ENCODE measurements at places on chromosomes 6 and 20.
A peak's percentile ranks its signal among the peaks of the same experiment; 100 is the strongest.

DNA sequence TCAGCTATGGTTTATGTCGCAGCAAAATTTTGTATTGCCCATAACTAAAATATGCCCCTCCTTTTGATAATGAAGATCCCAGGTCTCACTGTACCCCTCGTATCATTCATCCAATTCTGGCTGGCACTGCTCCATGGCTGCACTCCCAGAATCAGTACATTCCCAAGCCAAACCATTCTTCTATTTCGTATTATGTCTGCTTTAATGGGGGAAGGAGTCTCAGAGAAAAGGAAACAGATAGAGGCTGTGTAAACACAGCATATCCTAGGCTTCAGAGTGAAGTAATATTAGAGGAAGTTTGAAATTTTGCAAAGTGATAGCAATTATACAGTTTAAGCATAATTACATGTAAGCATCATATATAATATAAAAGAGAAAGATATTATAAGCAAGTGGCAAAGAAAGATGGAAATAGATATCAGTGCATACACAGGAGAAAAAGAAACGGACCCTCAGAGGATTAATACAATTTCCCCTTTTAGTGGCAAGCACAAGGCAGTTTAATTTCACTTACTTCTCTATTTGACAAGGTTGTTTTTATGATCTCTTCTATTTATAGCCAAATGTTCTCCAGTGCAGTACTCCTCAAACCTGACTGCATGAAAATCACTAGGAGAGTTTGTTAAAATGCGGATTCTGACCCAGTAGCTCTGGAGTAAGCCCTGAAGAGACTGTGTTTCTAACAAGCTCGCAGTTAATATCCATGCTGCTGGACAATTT lies 56.5 kb upstream of the TENT5A start:
- DNase-seq, result no peak

DNA sequence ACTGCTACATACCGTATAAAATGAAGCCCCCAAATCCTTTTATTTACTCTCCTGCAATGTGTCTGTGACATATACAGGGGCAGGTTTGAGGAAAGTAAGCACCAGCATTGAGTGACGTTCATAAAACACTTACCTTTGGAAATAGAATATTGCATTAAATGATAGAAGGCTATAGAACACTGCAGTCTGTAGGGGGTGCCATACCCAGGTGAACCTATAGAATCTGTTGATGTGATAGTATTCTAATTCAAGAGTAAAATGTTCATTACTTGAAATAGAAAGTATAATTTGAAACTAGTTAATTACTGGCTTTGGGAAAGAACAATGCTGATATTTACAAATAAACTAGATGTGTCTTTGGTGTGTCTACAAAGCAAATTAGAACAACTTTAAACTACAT lies 47.0 kb upstream of the PRL start:
- no peak for DNase-seq

- no peak for DNase-seq
These were observed 282.8 kb downstream of the TFAP2C start for GRCh38 chr20:56911946-56912345.

GRCh38 chr6:110618591-110619267 lies 142.3 kb upstream of the SLC22A16 start:
- DNase-seq, result peak; percentile 3

DNA sequence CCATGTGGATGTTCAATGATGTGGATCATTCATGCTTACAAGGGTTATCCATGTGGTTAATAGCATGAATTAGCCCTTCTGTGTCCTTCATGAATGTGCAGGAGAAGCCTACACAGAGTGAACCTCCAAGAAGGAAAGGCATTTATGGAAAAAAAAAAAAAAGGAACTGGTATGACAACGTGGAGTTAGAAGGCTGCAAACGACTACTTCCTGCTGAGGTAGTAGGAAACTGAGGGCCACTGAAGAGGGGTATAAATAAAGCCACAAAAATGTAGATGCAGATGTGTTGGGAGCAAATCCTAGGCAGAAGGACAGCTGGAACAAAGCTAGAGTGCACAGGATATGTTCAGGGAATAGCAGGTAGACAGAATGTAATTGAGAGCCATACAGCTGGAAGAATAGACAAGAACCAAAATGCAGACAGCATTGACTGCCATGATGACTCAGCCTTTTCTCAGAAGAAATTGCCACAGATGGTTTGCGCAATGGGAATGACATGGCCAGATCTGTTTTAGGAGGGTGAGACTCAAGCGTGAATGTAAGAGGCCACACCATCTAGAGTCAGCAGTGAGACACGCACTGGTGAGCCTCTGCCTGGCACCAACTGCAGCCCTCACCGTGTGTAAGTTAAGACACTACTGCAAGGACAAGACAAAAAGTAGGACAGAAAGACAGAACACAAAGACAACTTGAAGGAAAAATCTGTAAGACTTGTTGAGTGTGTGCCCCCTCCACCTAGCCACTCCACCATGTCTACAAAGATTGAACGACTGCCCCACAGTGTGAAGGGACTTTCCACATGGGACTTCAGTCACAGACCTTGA lies 79.8 kb downstream of the KIF13A start:
- DNase-seq, result peak; percentile 48

GRCh38 chr6:90868656-90869055 lies 281.8 kb upstream of the MAP3K7 start:
- DNase-seq, result no peak

DNA sequence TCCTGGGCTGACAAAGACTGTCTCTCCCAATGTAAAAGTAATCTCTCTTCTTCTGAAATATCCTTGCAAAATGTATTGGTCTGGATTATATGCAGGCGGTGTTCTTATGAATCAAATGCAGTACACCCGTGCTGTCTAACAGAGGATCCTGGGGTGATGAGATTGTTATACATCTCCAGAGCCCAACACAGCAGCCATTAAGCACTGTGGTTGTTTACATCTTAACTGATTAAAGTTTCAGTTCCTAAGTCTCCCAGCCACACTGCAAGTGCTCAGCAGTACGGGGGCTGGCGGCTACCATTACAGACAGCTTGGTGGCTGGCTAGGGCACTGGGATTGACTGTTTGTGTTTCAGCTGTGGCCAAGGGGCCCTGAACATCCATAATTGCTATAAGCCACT lies 7.0 kb downstream of the UNC93A start:
- DNase-seq, result no peak
